ENCODE measurements at places on chromosomes 11 and 22.

GRCh38 chr11:95592471-95592870, 197.1 kb downstream of the FAM76B start:
- DNase-seq: no peak

DNA sequence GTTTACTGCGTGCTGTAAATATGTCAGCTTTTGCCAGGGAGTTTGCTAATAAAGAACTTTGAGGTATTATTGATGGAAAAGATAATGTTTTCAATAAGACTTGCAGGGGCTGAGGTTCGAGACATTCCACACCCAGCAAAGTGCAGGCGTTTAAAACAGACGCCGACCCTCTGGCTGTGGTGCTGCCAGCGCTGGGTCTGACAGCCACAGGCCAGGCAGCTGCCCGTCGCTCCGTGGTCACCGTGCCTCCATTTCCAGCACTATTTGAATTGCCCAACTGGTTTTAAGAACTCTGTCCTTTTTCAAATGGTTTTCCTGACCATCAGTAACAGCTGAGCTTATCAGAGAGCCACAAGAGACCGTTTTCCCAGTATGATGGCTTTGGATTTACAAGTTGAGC, 28.1 kb upstream of the ALX4 start:
- no peak for DNase-seq

DNA sequence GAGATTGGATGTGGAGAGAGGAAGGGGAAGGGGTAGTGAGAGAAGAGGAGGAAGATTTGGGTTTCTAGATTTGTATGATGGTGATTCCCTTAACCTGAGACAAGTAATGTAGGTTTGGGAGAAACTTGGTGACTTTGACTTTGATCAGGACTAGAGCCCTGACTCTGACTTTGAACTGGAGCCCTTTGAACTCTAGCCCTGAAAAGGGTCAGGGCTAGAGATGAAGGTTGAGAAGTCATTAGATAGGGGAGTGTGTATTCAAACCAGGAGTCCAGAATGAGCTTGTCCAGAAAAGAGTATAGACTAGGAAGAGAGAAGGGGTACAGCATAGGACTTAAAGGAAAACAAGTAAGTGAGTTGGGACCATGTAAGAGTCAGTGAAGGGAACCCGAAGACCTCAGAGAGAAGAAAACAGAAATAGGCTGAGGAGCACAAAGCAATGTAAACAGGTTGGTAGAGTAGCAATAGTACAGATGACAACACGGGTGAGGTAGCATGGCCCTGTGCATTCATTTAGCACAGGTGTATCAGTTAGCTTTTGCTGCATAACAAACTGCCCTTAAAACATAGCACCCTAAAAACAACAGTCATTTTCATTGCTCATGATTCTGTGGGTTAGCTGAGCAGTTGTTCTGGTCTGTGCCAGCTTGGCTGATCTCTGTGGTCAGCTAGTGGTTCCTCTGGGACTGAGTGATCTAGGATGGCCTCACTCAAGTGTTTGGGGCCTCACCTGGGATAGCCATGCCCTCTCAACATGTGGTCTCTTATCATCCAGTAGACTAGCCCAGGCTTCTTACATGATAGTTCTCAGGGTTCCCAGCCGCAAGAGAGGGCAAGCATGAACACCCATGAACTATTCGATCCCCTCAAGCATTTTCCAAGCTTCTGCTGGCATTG, 43.1 kb downstream of the C22orf31 start:
- DNase-seq: no peak

DNA sequence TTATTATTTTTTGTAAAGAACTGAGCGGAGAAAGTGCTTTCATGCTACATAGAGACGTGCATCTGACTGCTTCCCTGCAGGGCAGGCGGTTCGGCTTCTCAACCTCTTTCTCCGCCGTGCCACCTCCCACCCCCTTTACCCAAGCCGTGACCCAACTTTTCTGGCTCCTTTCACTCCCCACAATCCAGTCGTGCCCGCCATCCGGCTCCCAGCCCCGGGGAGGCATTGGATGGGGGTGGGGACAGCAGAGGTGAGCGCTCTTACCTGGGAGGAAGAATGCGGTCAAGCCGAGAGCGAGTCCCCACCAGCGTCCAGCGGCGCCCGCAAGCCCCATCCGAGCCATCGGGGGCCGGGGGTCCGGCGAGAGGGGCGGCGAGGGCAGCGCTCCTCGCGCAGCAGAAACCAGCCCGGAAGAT, 781 bp downstream of the NECTIN1 start:
- no peak for DNase-seq

- DNase-seq: no peak
Measured at GRCh38 chr11:2380396-2380795, 3.3 kb downstream of the CD81 start.

GRCh38 chr11:107683807-107684206, 28.0 kb downstream of the SLN start:
- DNase-seq: no peak

- DNase-seq: no peak
Measured at GRCh38 chr11:76654298-76654851, 16.2 kb downstream of the LRRC32 start.

GRCh38 chr11:26950260-26950719, 43.6 kb upstream of the FIBIN start:
- DNase-seq: no peak

DNA sequence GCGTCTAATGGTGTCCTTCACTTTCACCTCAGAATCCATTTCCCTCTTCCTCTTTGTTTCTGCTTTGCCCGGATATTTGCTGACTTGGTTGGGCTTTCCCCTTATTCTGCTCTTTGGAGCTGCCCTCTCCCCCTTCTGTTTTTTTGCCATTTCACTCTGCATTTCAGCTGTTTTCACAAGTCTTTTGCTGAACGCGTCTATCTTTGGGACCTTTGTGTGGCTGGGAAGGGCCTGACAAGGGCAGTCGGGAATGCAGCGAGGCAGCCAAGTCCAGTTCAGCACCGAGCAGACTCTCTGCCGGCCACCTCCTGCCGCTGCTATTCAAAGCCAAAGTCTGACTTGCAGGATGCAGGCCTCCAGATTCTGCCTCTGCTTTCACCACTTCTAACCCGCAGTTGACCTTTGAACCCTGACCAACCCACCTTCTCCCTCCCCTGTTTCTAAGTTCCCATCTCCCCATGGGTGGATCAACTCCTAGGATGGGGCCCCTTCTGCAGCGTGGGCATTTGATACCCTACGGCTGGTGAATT, 38.2 kb downstream of the FEZ1 start:
- DNase-seq: no peak

DNA sequence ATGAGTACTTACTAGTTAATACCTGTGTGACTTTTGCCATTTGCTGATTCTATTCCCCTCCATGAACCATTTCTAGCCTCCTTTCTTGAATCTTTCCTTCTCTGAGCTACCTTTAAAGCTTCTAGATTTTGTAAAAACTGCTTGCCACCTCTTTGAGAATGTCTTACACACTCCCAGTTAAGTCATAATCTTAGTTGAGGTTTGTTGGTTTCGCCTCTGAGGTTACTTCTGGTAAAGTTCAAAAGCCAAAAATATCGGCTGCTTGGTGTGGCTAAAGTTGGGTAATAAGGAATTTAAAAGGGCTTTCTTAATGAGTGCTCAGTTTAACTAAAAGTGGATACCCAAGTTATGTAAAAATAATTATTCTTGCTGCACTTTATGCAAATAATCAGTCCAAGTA, 10.4 kb upstream of the GLYAT start:
- DNase-seq: no peak

DNA sequence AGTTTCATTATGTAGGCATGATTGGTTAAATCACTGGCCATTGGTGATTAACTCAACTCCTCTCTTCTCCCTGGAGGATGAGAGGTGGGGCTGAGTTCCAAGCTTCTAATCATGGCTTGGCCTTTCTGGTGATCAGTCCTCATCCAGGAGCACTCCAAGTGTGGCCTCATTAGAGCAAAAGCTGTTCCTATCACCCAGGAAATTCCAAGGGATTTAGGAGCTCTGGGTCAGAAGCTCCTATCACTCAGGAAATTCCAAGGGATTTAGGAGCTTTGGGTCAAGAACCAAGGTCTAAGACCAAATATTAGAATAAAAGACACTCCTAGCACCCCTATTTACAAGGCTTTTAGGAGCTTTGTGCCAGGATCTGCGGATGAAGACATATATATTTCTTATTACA, 168.0 kb upstream of the BDNF start:
- DNase-seq: no peak

- no peak for DNase-seq
Measured at GRCh38 chr11:81966340-81966739, 767.3 kb downstream of the FAM181B start.
